C1 segment of cervical spinal cord (tissue), 14 donors: ENCODE measurements at places on chromosomes 5 and 9.
A peak's percentile ranks its signal among the peaks of the same experiment; 100 is the strongest.

- no peak for DNase-seq
Measured at GRCh38 chr5:53549792-53550191, 10.6 kb upstream of the NDUFS4 start.

GRCh38 chr9:134768332-134768708 lies 112.3 kb upstream of the FCN2 start:
- no peak for DNase-seq

- no peak for DNase-seq
Measured at GRCh38 chr5:26864061-26864460, 174.3 kb downstream of the CDH9 start.

DNA sequence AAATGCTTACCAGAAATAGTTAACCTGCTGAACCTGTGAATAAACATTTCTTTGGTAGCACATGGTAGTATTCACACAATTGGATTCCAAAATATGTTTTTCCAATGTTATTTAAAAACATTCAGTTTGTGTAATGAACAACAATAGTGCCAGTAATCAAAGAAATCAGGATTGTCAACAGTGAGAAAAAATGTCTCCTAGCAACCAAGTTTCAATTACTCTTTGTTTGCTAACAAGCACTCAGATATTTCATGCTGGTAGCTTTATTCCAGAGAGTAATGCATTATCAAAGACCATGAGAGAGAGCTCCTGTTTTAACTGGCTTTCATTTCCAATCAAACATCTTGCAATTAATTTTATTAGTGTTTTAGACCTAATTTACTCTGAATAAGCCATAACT lies 768.1 kb upstream of the GRAMD2B start:
- DNase-seq = no peak

DNA sequence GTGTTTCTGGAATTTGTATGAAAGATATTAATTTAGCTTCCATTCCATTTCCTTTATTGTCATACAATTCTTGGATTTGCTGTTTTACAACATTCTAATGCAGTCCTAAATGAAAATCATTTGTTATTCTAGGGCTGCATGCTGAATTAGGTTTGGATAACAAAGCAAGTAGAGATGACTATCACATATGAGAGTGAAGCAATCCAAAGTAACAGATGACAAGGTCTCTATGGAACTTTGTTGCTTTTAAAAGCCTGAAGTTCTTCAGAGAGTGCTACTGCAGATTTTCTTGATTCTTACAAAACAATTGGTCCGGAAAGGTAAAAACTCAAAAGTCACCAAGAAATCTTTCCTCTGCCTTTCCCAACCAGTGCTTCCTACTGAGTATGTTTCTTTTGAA lies 56.9 kb upstream of the VCAN start:
- DNase-seq = no peak

DNA sequence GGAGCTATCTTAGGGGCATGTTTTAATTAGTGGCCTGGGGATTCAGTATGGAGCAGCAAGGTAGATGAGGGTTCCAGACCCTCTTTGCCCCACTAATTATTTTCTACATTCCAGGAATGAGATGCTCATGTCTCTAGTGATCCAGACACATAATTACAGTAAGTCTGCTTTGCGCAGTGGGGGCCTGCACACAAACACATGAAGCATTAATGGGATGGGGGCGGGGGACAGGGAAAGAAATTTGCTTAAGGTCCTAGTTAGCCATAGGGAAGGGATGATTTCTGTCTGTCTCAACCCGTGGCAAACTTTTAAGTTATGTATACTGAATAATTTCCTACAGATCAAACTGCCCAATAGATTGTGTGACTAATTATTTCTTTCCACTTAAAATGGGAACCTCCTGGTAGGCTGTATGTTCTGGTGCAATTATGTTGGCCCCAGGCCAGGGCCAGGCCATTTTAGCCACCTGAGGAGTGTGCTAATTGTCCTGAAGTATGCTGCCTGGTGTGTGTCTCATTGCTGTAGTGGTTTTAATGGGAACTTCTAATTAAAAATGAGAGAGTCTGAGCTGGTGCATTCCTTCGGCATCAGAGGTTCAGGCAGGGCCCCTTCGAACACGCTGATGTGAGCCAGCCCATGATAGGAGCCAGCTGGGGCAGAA lies 134.4 kb downstream of the PTTG1 start:
- DNase-seq = no peak

GRCh38 chr9:34744295-34745221 lies 34.6 kb upstream of the CCL21 start:
- DNase-seq = no peak

DNA sequence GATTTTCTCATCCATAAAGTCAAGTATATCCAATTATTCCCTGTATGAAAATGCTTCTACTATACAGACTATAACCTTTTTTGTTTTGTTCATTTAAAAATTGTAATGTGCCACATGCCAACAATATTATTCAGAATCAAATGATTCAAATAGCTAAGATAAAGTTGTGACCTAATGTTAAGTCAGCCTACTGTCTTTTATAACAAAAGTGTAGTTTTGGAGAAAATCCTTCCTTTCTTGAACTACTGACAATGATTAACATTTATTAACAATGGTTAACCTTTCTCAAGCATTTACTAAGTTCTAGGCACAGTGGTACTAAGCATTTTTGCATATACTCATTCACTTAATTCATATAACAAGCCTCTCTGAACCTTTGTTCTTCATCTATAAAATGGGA lies 25.0 kb downstream of the CSF2 start:
- no peak for DNase-seq

GRCh38 chr9:14686168-14686567 lies 7.1 kb downstream of the ZDHHC21 start:
- no peak for DNase-seq

GRCh38 chr5:96297867-96298266 lies 135.2 kb downstream of the PCSK1 start:
- no peak for DNase-seq

GRCh38 chr9:134756098-134756497 lies 114.5 kb downstream of the COL5A1 start:
- no peak for DNase-seq

- no peak for DNase-seq
Measured at GRCh38 chr9:36676778-36677485, 104.2 kb downstream of the MELK start.

- DNase-seq = no peak
Measured at GRCh38 chr5:57770039-57770438, 287.4 kb upstream of the ACTBL2 start.

- DNase-seq = no peak
Measured at GRCh38 chr5:75668977-75669689, 48.1 kb downstream of the POC5 start.

- no peak for DNase-seq
Measured at GRCh38 chr5:92505925-92506324, 1075.1 kb downstream of the NR2F1-AS1 start.

DNA sequence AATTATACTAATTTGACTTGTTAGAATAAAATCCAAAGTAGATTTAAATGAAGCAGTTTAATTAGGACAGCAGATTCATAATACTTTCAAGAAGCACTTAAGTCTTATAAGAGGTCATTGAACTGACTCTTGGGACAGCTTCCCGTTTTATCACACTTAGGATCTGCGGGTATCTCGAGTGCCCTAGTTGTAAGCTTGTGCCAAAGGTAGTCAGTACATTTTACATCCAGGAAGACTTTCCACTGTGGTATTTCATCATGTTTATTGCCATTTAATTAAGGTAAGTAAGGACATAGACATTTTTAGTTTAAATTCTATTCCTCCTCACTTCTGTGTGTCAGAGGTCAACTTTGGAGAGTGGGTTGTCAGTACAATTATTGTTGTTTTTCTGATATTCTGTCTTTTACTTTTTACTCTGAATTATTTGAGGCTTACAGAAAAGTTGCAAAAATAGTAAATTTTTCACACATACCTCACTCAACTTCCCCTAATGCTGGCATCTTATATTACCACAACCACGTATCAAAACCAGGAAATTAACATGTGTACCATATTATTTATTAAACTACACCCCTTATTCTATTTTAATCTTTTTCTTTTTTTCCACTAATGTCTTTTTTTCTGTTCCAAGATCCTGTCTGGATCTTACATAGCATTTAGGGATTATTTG lies 7.5 kb upstream of the ZNF367 start:
- no peak for DNase-seq

DNA sequence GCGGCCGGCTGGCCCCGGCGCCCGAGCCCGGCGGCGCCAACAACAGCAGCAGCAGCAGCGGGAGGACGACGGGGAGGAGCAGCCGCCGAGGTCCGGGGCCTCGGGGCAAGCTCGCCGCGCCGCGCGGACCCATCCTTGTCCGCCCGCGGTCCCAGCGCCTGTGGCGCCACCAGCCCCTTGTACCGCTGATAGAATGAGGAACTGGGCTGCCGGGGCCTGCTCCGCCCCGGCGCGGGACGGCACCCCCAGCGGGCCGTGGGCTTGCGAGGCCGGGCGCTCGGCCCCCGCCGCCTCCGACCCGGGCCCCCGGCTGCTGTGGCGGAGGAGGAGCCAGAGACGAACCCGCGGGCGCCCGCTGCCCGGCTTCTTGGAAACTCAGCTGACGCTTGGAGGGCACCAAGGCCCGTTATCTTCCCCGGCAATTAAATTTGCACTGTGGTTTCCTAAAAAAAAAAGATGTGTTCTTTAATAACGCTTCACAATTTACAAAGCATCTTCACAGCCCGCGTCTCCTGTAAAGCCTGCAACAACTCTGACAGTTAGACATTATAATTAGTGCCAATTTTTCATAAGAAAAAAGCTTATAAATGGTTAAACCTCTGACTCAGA lies at the start of gene ARSB:
Gene ARSB, minus strand, starts transcription at position 195 of the 609 bp plus-strand sequence. Its CDS starts 62 bp downstream, at position 133.
- peak; percentile 80 for DNase-seq

- DNase-seq = no peak
Measured at GRCh38 chr5:100161868-100162267, 373.3 kb upstream of the FAM174A start.
